Nucleus accumbens (tissue), 56 donors: ENCODE measurements at places on chromosomes 4 and X.

GRCh38 chr4:77124576-77124975 lies 32.4 kb upstream of the CCNG2 start:
- no peak for DNase-seq

DNA sequence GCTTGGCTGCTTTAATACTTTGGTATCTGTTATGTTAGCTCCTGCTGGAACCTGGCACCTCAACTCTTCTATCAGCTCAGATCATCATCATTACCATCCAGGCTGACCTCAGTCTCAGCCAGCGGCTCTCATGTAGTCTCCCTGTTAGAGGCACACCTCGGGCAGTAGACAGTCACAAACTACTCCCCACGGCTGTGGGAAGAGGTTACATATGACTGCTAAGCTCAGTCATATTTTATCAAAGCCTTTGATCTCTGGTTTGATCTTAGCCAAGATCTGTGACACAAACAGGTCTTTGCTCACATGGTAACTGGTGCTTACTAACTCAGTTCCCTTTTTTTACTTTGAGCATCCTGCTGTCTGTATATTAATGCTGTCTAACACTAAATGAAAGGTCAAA lies 384.9 kb downstream of the CENPC start:
- no peak for DNase-seq

GRCh38 chr4:88002786-88003185 lies 4.6 kb upstream of the PKD2 start:
- no peak for DNase-seq

DNA sequence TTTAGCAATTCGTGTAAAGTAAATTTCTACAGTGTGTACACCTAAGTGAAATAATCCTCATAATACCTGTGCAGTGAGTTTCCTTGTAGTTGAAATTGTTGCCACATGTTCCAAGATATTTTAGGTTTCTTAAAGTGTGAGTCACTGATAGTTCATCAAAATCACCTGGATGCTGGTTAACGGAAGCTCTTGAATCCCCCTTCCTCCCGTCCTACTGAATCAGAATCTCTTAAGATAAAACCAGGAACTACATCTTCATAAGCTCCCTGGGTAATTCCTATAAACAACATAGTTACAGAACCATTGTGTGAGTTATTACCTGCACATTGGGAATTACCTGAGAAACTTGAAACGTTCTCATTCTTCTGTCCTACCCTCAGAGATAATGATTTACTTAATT lies 197.4 kb upstream of the HS3ST1 start:
- DNase-seq, result no peak

DNA sequence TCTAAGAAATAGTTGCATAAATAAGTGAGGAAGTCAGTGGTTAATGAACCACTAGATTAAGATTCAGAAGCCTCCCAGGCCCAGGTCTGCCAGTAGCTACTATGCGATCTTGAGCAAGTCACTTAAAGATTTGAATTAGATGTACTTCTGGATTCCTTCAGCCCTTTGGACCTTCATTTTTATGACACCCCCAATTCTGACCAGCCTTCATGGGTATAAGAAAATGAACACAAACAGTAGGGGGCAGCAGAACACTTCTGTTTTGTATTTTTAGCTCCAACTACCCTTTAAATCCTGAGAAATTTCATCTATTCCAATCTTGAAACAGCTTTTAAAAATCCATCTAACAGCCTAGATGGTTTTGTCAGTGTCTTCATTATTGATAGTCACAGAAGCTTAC lies 19.0 kb downstream of the TMEM47 start:
- DNase-seq, result no peak

- DNase-seq, result no peak
These were observed 66.1 kb upstream of the H2AZ1 start for GRCh38 chr4:100016191-100016590.

DNA sequence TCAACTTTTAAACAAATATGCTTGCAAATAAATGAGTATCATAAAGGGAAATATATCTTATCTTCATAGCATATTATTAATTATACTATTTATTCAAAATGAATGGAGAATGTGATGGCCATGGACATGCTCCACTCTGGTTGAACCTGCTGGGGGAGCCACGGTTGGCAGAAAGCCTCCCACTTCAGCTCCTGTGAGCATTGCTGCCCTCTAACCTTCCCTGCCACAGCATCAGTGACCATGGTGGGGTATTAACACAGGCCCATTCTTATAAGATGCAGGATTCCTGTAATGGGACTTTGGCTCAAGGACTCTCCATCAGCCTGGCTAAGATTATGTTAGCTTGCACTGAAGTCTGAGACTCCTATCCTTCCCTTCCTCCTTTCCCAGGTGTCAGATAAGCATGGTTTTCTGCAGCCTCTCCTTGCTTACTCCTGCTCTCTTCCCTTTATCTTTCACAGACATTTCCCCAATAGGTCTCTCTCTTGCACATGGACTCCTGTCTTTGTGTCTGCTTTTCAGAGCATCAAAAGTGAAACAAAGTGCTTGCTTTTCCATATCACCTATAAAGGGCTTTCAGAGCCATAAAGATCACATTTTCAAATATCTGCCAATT lies 4.9 kb upstream of the ABRAXAS1 start:
- DNase-seq, result no peak

- DNase-seq, result no peak
These were observed 446.3 kb upstream of the GNPDA2 start for GRCh38 chr4:45172636-45173035.

- no peak for DNase-seq
These were observed 242.3 kb downstream of the GALNTL6 start for GRCh38 chr4:172055498-172055897.

DNA sequence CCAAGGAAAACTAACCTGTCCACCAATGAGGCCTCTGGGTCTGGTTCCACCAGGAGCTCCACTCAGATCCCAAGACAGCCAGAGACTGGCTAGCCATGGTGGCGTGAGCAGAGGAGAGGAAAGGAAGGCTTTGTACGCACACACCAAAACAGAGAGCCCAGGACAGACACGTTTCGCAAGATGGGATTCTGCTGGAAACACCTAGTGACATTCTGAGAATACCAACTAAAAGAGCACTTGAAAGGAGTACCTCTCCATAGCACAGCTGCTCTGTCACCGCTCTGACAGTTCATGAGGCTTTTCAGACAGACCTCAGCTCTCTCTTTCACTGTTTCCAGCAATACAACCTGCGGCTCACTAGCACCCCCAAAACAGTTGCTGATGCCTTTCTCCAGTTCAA lies 105.0 kb downstream of the SH3KBP1 start:
- no peak for DNase-seq

DNA sequence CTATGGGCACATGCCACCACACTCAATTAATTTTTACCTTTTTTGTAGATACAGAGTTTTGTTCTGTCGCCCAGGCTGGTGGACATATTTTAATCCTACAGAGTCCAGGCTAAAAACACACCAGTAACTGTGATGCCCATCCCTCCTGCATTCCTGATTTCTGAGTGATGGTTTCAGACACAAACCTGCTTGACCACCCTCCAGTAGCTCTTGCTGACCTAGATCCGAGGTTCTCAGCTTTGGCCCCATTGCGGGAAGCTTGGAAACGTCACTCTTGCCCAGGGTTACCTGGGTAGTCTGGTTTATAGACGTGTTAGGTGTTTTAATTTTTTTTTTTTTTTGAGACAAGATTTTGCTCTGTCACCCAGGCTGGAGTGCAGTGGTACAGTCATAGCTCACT lies 7.5 kb downstream of the CD99 start:
- DNase-seq, result no peak

- DNase-seq, result no peak
These were observed 109.0 kb upstream of the ACSL4 start for GRCh38 chrX:109841869-109842579.

GRCh38 chr4:123562994-123563750 lies 166.6 kb downstream of the SPRY1 start:
- DNase-seq, result no peak

DNA sequence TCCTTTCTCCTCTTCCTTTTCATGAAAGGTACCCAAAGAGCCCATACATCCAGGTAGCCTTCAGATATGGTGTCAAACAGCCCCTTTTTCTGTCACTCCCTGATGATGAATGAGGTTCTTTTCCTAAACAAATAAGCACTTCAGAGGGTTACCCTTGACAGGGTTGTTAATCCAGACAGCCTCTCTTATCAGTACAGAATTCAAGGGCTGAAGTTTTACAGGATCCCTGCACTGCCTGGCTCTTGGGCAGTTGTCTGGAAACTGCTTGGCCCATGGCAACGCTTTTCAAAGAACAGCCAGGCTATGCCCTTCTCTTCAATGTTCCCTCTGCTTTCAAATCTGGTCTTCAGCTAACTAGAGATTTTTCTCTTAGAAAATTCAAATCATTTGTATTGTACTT lies 352.6 kb upstream of the FAM241A start:
- no peak for DNase-seq

DNA sequence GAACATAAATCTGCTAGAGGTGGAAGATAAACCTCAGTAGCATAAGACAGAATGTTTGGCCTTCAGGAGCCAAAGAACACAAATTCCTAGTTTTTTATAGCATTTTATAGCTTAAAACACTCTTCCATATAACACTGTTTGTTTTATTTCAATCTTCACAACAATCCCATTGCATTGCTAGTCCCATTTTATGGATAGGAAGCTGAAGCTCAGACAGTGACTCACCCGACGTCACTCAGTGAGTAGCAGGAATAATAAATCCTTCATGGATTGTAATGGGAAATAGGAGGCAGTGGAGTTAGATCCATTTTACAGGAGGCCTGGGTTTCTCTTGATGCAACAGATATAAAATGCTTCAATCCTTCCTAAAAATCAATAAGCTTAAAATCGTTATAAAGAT lies 217.5 kb downstream of the RAB28 start:
- no peak for DNase-seq

DNA sequence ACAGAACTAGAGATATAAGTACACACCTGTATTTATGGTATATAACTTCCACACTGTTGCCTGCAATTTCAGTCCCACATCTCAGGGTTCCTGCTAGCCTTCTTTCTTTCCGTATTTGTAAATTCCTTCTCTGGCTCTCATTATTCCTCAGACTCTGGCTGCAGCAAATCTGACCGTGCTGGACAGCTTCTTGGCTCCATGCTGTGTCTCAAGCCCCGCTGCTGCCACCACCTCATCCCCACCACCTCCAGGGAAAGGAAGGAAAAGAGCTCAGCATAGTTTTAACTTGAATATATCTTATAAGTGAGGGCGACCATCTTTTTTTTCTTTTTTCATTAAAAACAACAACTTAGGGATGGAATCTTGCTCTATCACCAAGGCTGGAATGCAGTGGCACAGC lies 155.6 kb upstream of the CXCL13 start:
- DNase-seq, result no peak

DNA sequence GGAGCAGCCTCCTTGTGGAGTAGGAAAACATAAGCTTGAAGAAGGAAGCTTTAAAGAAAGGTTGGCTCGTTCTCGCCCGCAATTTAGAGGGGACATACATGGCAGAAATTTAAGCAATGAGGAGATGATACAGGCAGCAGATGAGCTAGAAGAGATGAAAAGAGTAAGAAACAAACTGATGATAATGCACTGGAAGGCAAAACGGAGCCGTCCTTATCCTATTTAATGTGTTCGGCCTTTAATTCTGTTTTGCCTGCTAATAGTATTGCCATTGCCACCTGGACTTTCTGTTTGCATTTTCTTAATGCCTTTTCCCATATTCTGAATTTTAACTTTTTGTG lies 1.4 kb downstream of the TCEAL1 start:
- no peak for DNase-seq
